ENCODE measurements at places on chromosomes 5 and 9.

DNA sequence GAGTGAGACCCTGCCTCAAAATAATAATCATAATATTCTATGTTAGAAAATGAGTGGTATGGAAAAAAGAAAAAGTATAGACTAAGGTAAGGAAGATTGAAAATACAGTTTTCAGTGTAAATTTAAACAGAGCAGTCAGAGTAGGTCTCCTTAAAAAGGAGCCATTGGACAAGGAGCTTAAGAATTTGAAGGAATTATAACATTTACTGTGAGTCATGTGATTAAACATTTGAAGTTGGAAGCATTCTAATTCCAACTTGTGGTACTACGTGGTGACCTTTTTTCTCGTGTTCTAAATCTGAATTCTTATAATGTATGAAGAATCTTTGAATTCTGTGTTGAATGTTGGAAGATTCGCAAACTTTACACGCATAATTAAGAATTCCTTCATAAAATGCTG, 39.3 kb upstream of the TMEM171 start:
- DNase-seq, result no peak

DNA sequence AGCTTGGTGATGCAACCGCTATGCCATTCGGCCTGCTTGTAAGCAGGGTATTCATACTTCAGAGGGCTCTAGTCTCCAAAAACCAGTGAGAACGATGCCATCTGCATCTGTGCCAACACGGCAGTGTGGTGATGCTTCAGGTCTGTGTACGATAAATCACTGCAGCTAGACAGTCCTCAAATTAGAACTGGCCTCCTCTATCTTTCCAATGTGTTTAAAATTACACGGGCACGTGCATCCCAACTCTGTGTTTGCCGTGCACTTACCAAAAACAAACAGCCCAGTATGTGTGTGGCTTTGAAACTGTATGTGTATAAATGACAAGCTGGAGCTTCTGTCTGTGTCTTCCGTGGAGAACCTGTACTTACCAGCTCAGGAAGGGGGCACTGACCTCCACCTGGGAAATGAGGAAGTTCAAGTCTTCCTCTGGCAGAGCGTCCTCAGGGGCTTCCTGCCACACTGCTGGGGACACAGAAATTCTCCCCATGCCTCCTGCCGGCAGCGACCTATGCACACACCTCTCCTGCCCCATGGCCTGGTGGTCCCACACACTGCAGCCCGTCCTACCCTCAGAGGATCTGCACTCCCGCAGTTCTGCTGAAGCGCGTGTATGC, 12.3 kb downstream of the MED10 start:
- DNase-seq, result no peak

GRCh38 chr9:87829756-87830155, 52.9 kb upstream of the SPATA31E1 start:
- no peak for DNase-seq

DNA sequence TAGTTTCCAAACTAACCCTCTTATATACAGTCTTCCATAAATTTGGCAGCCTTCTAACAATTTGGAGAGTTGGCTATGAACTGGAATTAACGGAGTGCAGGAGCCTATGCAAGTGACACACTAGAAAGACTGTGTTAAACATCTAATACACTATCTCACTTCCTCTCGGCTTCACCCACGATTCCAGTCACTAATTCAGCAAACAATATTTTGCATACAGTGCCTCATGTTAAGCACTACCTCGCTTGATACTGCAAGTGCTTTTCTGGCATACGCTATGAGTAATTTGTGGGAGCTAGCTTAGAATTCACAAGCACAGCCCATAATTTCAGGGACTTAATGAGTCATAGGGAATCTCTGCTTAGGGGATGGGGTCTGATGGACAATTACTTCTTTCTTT, 102.5 kb downstream of the ST8SIA4 start:
- DNase-seq, result no peak

DNA sequence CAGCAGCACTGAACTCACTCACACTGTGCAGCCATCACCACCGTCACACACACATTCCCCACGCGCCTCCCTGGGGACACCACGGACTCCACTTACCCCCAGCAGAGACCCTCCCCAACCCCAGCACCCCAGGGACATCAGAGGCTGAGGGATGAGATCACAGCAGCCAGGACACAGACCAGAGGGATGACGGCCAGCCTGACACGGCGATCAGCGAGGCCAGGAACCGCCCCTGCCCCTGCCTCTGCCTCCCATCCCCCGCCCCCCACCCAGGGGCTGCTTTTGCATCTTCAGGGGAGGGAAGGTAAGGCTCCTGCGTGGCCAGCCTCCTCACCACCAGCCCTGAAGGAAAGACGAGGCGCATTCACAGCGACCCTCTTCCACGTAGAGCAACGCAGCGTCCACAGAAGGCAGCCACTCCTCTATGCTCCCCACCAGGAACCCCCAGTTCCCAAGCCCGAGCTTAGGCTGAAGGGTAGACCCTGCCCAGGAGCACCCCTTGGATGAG, 104.5 kb downstream of the VAV2 start:
- no peak for DNase-seq

GRCh38 chr9:38094165-38094564, 25.1 kb upstream of the SHB start:
- DNase-seq, result no peak

DNA sequence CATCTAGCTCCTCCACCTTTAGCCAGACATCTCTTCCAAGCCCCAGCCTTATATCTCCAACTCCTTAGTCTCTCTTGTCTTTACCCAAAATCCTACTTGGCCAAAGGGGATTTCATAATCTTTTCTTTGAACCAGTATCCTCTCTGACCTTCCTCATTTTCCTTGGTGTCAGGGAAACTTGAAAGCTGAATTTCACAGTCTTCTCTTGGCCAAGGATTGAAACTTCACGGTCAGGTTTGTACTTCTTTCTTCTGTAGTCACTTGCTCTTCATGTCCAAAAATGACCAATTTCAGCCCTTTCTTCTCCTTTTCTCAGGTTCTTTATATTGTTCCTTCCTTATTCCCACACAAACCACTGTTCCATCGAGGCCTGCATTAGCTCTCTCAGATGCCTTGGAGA, 473.7 kb upstream of the KLF4 start:
- no peak for DNase-seq

DNA sequence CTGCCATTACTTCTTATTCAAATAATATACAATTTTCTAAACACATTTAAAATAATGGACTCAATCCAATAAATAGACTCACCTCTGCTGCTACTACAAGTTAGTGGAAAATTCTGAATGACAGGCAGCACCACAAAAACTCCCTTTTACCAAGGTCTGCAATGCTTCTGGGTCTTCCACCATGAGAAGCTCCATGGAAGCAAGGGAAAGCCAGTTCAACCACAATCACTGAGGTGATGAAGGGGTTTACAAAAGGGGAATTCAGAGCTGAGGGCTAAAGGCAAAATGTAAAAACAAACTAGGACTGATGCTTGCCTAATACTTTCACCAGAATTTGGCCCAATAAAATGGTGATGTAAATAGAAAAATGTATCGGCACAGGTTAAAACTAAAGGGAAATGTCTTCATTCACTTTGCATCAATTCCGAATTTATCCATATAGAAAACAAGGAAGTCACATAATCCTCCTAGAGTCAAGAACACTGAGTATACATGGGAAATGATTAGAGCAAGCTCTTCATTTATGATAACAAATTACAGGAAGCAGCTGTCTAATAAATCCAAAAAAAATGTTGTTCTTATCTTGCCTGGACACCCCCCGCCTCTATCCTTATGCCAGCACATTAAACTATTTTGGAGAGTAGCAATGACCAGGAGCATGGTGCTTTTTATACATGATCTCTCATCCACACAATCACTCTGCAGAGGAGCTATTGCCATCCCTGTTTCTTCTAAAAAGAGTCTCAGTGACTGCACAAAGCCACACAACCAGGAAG, 66.3 kb upstream of the NFIB start:
- DNase-seq, result no peak

- DNase-seq, result no peak
These were observed 125.2 kb upstream of the CDH18 start for GRCh38 chr5:20113031-20113715.

- DNase-seq, result no peak
These were observed 32.0 kb downstream of the HAVCR1 start for GRCh38 chr5:157026789-157027424.

- DNase-seq, result no peak
These were observed 243.0 kb downstream of the ICE1 start for GRCh38 chr5:5665225-5666075.

GRCh38 chr9:6899274-6899673, 141.5 kb downstream of the KDM4C start:
- DNase-seq, result no peak

GRCh38 chr9:135896205-135896604, 11.1 kb downstream of the CAMSAP1 start:
- DNase-seq, result no peak

- no peak for DNase-seq
These were observed 285.6 kb downstream of the BRINP1 start for GRCh38 chr9:119083673-119084072.

GRCh38 chr9:124084087-124084486, 72.5 kb downstream of the LHX2 start:
- DNase-seq, result no peak

DNA sequence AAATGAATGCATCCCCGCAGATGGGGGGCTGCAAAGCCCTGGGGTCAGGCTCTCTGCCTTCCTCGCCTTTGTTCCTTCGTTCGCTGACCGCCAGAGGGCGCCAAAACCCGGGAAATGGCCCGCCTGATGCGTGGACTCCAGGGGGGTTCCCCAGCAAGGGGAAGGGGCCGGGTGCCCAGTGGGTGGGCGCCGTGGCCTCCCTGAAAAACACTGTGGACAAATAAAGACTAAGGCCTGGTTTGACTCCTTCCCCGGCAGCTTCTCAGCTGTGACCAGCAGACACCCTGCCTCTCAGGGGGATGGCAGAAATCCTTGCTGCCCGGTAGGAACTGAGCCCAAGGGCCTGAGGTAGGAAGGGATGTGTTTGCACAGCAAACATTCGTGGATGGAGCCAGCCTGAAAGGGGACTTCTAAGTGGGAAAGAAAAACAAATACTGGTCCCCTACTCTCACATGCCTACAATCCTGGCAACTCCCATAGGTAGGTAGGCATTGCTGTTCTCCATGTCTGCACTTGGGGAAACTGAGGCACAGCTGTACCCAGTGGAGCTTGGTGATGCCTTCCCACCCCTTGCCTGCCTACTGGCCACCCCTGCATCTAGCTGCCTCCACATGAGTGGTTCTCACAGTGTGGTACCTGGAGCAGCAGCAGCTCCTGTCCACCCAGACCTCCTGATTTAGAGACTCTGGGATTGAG, 57.7 kb downstream of the DUSP1 start:
- DNase-seq, result peak; percentile 58

DNA sequence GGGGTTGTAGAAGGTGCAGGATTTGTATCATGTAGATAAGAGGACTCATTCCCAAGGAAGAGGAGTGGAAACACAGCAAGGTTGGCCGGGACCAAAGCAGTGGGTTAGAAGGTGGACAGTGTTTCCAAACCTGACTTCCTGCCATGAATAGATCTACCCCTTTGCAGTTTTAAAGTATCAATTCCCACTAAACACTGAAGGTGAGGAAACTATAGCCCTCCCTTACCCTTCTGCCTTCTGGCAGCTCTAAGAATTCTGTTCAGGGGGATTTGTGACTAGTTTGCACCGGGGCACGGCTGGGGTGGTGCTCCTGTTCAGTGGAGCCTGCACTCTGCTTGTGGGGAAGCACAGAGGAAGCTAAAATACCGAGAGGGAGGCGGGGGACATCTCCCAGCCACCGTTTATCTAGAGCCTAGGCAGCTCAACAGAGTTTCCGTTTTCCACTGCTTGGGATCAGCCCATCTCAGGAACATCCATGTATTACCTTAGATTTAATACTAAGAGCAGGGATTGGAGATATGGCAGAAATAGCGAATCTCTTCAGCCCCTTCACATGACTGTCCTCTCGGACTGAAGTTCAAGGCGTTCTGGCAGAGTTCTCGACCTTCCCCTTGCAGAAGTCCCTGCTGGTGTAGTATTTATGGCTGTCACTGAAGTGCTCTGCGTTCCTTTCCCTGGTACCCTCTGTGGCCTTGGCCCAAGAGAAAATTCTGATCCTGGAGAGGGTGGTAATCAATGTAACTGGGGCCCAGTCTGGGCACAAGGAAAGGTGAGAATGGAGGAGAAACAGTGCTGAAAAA, 5.4 kb downstream of the ISL1 start:
- no peak for DNase-seq

GRCh38 chr5:146867996-146868708, 10.4 kb downstream of the PPP2R2B start:
- no peak for DNase-seq

DNA sequence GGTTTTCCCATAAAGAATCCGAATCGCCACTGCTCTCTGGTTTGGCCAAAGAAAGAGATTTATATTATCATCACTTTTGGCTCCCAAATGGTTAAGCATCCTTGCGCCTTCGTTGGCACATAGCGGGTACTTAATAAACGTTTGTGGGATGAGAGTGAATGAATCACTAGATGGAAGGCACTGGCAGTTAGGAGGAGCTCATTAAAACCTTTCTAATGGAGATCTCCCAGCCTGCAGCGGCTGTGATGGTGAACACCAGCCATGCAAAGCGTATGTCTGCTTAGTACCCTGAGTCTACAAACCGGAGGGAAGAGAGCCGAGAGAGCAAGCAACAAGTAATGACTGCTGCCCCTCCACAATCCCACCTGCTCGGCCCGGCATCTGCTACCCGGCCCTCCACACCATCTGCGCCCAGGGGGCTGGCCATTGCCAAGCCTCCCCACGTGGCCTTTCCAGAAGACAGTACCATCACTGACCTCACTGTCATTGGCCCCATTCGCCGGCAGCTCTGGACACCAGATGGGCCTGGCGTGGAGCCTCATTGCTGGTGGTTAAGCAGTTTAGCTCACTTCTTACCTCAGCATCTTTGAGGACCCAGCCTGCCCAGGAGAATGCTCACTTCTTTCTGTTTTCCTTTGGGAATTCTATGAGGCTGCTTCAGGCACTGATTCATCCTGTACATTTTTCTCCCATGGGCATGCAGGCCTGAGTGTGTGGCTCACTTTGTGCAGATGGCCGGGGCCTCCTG, 39.3 kb upstream of the ANKRD33B start:
- DNase-seq, result no peak

DNA sequence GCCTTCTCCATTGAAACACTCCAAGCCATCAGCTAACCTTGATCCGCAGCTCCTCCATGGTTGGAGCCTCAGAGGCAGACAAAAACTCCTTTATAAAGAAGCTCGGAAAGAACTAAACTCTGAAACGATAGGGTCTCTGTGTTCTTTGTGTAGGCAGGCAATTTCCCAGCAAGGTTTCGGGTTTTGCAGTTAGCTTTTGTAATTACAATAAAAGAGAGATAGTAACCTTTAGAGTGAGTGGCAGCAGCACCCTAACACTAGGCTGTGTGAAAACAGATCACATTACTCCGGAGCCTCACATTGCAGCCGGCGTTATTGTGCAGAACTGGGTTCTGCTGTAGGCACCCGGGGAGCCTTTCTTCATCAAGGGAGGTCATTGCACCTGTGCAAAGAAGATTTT, 115.8 kb upstream of the MAP3K1 start:
- no peak for DNase-seq

DNA sequence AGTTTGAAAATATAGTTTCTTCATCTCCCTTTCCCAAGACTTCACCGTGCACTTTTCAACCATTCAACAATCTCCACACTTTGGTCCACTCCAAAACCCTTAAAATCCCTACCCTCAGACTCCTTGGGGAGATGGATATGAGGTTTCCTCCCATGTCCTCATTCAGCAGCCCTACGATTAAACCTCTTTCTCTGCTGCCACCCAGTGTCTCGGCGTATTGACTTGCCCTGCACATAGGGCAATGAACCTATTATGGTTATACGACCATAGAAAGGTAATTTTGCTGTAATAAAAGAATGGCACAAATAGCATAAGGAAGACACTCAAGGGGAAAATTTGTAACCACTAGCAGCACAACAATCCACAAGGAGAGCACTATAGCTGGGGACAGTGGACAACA, 803.5 kb downstream of the TLE1 start:
- DNase-seq, result no peak

Data from central memory CD4-positive, alpha-beta T cell (primary cell).